ENCODE measurements at places on chromosomes 3 and 15.
A peak's percentile ranks its signal among the peaks of the same experiment; 100 is the strongest.

DNA sequence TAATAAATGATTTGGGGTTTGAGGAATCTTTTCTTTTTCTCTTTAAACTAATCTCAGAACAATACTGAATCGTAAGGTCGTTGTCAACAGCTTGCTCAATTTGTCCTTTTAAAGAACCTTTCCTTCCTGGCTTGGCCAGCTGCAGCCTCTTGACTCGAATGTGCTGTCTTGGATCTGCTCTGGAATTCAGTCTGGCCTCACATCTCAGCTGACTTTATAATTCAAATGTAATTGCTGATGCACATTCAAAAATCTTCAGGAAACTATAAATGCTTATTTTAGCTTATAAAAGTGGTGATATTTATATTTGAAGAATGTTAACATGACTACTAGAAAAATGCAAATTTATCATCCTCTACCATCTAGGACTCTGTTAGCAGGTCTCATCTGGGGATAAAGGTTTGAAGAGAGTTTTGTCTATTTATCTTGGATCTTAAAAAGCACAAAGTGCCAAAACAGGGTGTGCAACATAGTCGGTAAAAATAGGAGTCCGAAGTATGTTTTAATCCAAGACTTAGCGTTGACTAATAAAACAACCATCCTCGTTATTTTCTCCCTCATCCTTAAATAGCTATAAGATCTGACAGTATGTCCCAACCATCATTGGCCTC, 1035.2 kb downstream of the MCTP2 start:
- no peak for DNase-seq

GRCh38 chr3:139107424-139108252, 62.9 kb upstream of the PRR23C start:
- DNase-seq = no peak

DNA sequence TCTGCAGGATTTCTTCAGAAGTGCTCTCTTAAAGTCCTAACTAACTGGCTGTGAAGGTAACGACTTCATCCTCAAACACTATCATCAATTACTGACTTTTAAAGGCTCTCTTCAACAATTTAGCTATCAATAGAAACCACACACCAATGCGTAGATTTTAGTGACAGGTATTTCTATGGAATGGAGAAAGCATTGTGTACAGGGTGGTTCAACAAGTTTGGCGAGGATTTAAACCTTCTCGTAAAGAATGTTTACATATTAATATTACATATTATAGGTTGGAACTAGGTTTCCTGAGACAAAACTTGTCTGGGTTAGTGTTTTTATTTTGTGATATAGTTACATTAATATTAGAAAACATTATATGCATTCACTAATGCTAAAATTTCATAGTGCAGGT, 233.6 kb downstream of the CHL1 start:
- DNase-seq = no peak

- DNase-seq = no peak
These were observed 6.9 kb downstream of the HEXA start for GRCh38 chr15:72368899-72369298.

DNA sequence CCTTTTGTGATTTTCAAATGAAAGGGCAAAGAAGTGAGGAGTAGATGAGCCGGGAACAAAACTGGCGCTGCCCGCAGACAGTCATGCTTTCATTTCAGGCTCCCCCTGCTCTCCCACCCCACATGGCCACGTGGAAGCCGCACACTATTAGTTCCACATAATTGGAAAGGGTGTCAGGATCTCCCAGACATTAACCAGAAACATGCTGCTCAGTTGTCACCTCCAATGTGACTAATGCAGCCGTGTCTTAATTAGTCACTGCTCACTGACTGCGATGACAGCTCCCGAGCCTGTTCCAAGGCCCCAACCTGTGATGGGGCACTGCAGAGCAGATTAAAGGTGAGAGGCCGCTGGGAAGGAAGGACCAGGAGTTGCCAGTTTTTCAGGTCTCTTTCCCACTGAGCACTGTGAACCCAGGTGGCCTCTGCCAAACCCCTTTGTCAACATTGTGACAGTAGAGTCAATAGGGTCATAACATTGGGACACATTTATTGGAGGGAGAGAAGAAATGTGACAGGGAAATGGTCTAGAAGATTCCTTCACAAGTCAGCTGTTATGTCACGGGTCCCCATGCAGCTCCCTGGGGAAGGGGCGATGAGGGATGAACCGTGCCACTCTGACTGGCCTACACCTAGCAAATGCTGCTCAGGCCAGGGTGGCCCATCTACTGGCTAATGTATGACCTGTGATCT, 38.6 kb upstream of the SFMBT1 start:
- DNase-seq = no peak

GRCh38 chr15:39270221-39270855, 310.5 kb upstream of the THBS1 start:
- DNase-seq = no peak

DNA sequence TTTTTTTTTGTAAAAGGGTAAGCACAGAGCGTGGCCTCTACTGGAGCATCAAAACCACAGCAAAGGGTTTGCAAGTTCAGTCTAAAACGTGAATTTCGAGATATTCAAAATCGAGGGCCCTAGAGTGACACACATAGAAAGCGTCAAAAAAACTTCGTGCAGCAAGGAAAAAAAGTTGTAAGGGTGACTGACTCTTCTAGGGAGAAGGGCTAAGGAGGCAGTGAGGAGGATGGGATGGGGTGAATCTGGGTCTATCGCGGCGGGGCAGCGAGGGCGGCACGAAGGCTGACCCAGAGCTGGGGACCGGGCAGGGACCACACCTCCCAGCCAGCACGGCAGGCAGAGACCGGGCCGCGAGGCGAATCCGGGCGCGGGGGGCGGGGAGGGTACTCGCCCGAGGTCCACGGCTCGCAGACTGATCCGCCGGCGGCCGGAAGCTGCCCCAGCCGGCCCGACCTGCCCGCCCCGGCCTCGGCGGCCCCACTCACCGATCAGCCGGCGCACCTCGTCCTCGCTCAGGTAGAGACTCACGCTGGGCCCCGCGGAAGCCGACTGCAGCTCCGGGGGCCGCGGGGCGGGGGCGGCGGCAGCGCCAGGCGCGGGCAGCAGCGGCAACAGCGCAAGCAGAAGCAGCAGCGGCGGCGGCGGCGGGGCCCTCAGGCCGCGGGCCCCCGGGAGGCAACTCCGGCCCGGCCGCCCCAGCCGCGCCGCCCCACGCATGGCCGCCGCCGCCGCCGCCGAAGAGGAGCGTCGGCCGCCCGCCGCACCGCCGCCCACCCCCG, 533 bp downstream of the RYK start:
- peak; percentile 33 for DNase-seq

All from activated CD4-positive, alpha-beta T cell treated with anti-CD3 and anti-CD28 coated beads for 24 hours (primary cell).